Thyroid gland (tissue), 4 donors: ENCODE measurements at places on chromosomes 1 and 21. TPM values are rescaled to one million over a fixed set of nuclear protein-coding genes. Genes with fewer than 3 reads are reported as not detected.

DNA sequence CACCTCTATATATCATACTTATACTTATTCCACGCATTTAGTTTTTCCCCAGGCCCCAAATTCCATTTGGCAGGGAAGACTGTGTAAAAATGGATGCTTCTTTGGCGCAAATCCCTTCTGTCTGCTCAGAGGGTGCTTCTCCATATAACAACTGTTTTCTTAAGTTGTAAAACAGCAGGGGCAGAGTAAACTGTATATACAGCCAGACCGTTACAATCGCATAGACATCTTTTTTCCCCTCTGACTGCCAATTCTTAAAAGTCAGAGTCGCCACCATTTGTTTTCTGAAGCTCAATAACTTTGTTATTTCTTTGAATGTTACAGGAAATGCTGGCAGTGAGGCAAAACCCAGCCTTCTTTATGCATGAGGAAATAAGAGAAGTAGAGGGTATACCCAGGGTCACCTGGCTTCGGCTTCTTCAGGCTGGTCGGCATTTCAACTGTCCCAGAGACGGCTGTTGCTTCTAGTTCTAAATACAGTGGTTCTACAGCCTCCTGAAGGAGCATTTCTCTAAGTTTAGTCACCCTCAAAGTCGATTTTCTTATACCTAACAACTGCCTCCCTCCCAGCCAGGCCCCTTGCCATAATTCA is 188.4 kb downstream of the CLIC6 start:
- DNase-seq, result peak; percentile 29

DNA sequence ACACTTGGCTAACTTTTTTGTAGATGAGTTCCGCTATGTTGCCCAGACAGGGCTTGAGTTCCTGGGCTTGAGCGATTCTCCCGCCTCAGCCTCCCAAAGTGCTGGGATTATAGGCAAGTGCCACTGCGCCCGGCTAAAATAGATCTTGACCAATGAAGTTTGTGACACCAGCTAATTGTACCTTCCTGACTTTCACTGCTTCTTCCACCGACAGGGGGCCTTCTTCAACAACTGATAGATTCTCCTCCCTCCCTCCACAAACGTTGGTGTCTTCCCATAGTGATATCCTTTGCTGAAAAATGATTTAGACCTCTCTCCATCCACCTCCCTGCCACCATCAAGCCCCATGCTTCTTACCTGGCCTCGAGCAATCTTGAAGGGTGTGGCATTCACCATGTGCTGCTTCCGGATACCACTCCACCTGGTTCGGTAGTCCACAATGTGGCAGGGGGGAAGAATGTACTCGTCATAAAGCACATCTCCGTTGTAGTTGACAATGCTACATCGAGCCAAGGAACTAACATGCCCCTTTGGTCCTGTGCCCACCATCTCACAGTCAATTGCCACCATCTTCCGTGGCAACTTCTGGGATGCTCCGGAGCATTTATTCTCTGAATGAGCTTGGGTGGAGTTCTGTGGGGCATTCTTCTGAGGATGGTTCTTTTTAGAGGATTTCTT is 1.6 kb upstream of the METTL25B start:
- peak; percentile 34 for DNase-seq

GRCh38 chr21:28447462-28447861 is 545.2 kb downstream of the LTN1 start:
- DNase-seq, result no peak

DNA sequence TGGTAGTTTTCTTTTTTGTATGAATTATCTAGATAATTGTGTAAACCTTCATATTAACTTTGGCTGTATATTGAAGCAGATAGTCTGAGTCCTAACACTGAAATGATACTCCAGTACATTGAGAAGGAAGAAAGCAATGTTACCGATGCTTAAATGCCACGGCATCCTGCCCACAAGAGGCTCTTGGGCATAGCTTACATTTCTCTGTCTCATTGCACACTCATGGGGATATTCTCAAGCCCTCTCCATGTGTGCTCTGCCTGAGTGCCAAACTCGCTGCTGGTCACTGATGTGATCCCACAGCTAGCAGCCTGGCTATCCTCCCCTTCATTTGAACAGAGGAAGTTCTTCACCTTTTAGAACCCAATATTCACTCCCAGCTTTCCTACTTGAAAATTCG is 179.4 kb downstream of the TGFB2 start:
- DNase-seq, result peak; percentile 94

DNA sequence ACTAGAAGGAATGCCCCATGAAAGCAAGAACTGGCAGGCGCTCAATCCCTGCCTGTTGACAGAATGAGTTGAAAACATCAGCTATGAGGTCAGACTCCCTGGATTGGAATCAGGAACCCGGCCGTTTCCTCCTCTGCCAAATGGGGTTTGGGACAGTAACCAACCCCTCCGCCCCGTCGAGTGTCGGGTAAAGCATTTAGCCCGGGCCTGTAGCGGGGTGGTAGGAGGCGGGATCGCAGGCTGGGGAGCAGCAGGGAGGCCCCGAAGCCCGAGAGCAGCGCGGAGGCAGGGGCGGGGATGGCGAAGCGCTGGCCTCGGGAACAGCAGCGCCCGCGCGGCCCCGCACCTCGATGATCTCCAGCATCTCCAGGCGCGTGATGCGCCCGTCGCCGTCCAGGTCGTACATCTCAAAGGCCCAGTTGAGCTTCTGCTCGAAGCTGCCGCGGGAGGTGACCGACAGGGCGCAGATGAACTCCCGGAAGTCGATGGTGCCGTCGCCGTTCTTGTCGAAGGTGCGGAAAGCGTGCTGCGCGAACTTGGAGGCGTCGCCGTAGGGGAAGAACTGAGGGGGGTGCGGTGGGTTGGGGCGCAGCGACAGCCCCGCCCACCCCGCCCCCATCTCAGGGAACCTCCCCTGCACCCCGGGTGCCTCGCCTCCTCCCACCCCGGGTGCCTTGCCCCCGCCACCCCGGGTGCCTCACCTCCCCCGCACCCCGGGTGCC is 7.5 kb downstream of the HPCAL4 start:
- DNase-seq, result no peak

- DNase-seq, result no peak
These were observed 104.7 kb downstream of the NCAM2 start for GRCh38 chr21:21102896-21103295.

- DNase-seq, result no peak
These were observed 1.2 kb downstream of the TUT4 start for GRCh38 chr1:52551507-52552235.

Gene ST3GAL3
- total RNA-seq, result 15.5 TPM

Gene CDKN2C
- total RNA-seq, result 10.3 TPM

Gene HSD11B1
- total RNA-seq, result 1.5 TPM

Gene SAMD13
- total RNA-seq, result 5.6 TPM

Gene MCOLN2
- 1.1 TPM for total RNA-seq

- DNase-seq, result no peak
These were observed 35.8 kb downstream of the VANGL1 start for GRCh38 chr1:115677565-115677964.

Gene PRAMEF33
- total RNA-seq, result not detected

Gene RGS8
- total RNA-seq, result 5.9 TPM

- no peak for DNase-seq
These were observed 131.4 kb upstream of the COL6A1 start for GRCh38 chr21:45850181-45850580.

DNA sequence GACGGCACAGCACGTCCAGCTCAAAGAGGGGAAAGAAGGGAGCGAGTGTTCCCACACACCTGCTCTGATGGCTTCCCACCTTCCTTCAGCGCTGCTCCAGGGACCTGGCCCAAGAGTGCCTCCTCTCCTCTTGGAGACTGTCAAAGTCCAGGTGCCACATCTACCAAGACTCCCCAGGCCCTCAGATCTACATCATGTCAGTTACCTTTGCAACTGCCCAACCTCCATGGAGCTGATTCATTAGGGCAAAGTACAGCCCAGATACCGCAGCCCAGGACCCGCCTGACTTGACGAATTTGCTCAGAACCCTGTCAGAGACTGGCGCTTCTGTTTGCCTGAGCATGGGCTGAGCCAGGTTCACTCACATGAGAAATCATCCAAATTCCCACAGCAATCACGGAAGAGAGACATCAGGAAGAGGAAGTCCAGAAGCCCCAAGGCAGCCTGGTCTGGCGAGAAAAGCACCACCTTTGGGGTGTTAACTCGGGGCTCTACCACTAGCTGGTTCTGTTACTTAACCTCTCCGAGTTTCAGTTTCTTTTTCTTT is at the start of gene SEC16B:
Gene SEC16B (minus strand): TSS at position 234 of the 547 bp plus-strand sequence. CDS start 2,077 bp downstream, outside the sequence.
- DNase-seq, result no peak

Gene PGLYRP4
- total RNA-seq, result not detected

Gene OR2L3
- 0.42 TPM for total RNA-seq

- DNase-seq, result no peak
These were observed 384.7 kb upstream of the VAMP3 start for GRCh38 chr1:7386226-7387052.

Gene PLCH2
- 2.2 TPM for total RNA-seq

DNA sequence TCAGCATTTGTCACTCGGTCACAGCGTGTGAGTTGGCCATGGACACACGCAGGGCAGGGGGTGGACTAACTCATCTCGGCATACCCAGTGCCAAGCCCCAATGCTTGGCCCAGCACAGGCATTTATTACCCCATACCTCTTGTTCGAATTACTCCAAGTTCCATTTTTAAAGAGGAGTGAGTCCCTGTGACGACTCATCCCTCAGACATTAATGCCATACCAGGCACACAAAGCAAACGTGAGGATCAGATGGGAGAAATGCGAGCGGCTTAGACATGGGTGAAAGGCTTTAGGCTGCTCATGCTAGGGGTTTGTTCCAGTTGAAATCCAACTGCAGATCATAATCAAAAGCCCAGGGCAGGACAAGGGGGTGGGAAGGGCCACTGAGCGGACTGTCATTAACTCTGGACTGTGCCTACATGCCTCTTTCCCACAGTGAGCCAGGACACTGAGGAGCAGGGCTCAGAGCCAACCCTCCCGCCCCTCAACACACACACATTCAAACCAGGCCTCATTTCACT is 118.5 kb upstream of the NGF start:
- DNase-seq, result peak; percentile 51

DNA sequence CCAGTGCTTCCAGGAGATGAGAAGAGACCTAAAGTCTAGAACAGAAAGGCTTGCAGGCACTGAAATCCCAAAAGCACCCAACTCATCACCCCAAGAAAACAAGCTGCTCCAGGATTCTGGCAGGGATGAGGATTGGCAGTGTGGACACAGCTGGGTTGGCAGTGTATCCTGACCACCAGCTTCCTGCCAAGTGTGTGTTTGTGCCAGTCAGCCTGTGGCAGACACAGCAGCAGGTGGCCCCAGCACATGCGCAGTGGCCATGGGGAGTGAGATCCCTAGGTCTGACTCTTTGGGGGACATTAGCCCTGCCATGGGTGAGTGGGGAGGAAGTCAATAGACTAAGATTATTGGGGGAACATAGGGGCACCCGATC is 8.7 kb upstream of the SNAPIN start:
- DNase-seq, result peak; percentile 42

- DNase-seq, result peak; percentile 22
These were observed 76.4 kb downstream of the SPATA46 start for GRCh38 chr1:162300057-162300917.
